Activated CD4-positive, alpha-beta T cell treated with anti-CD3 and anti-CD28 coated beads for 48 hours (primary cell): ENCODE measurements at places on chromosomes 11 and 22.

DNA sequence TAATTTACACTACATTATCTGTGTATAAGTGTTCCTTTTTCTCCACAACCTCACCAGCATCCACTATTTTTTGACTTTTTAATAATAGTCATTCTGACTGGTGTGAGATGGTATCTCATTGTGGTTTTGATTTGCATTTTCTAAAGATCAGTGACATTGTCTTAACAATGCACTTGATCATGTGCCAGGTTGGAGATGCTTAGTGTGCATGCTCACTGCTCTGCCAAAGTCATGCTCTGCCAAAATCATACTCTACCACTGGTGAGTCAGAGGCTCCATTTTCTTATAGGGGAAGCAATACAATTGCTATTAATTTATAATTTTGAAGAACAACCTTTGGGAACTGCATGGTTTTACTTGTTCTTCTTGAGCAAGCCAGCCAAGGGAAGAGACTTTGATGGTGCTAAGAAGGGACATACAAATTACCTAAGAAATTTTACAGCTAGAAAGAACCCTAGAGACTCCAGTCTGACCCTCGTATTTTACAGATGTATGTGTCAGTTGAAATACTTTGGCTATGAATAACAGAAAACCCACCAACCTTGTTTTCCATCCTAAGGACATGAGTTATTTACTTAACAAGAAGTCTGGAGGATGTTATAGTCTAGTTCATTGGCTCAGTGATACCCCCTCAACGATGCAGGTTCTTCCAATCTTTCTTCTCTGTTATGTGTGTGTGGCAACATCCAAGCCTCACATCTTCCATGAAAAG is 368.9 kb downstream of the DDX10 start:
- DNase-seq = no peak

GRCh38 chr22:43211941-43212433 is 25.1 kb upstream of the TTLL12 start:
- no peak for DNase-seq

DNA sequence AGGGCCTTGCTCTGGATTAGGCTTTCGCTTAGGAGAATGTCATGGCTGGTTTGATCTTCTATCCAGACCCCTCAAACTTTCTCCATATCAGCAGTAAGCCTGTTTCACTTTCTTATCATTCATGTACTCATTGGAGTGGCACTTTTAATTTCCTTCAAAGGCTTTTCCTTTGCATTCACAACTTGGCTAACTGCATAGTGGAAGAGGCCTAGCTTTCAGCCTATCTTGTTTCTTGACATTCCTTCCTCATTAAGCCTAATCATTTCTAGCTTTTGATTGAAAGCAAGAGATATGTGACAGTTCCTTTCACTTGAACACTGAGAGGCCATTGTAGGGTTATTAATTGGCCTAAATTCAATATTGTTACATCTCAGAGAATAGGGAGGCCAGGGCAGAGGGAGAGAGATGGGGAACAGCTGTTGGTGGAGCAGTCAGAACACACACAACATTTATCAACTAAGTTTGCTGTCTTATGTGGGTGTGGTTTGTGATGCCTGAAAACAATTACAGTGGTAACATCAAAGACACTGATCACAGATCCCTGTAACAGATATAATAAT is 37.7 kb upstream of the APOBEC3A start:
- no peak for DNase-seq

DNA sequence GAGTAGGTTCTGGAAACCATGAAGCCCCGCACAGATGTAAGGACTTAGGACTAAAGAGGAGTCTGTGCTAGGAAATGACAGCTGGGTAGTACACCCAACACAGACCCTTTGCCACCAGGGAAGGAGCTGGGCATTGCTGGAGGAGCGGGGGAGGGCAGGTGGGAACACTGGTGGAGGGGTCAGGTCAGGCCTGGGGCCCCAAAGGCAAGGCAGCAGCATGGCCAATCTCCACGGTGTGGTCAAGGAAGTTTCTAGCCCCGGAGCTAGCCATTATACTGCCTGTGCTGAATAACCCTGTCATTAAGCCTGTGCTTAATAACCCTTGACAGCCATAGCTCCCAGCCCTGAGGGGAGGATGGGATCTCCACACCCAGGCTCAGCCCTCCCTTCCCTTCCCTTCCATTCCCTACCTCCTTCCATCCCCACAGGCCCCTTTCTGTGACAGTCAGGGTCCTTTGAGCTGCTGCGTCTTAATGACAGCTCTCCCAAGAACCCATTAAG is 2.1 kb downstream of the TMPRSS4 start:
- DNase-seq = no peak

DNA sequence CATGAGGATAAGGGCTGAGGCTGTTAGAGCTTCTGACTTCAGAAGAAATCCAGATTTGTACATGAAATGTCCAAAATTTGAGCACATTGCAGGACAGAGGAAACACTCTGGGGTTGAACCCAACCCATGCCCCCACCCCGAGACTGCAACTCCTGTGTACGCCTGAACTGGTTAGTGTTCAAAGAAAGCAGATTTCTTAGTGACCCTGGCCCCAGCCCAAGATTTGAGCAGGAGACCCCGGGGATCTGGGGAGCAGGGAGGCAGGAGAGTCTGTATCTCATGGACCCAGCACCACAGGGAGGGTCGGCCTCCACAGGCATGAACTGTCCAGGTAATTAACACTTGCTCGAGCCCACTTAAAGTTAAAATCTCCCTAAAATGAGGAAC is 69.3 kb upstream of the WNT7B start:
- no peak for DNase-seq

- DNase-seq = no peak
These were observed 64.7 kb downstream of the LDLRAD3 start for GRCh38 chr11:36008584-36008983.

GRCh38 chr11:134395002-134395401 is 17.0 kb downstream of the B3GAT1 start:
- DNase-seq = no peak

- no peak for DNase-seq
These were observed 82.1 kb downstream of the ARHGAP42 start for GRCh38 chr11:100769165-100769564.

DNA sequence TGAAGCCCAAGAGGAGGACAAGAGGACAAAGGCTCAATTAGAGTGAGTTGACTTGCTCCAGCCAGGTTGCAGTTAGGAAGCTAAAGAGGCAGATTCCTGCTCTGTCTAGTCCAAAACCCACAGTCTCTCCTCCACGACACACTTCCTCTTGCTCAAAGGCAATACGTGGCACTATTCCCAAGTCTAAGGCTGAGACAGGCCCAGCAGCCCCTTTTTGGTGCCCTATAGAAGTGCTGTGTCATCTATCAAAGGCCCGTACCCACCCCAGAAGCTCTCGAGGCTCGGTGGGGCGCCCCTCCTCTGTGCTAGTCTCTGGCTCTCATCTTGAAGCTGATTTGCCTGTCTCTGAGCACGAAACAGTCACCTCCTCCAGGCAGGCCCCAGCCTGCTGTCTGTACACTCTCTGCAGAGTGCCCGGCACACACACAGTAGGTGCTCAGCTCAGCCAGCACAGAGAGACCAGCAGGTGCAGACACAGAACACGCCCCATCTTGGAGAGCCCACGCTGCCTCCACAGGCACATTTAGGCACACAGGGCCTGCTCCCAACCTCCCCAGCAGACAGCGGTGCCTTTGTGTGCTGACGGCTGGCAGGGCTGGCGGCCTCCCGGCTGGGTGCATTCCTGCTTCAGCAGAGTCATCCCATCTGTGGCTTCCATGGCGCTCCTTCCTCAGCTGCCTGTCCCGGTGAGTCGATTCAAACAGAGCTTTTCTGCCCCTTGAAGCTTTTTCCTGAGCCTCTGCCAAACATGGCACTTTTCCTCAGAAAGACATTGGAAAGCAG is 52.8 kb downstream of the MYH9 start:
- DNase-seq = peak; percentile 45

DNA sequence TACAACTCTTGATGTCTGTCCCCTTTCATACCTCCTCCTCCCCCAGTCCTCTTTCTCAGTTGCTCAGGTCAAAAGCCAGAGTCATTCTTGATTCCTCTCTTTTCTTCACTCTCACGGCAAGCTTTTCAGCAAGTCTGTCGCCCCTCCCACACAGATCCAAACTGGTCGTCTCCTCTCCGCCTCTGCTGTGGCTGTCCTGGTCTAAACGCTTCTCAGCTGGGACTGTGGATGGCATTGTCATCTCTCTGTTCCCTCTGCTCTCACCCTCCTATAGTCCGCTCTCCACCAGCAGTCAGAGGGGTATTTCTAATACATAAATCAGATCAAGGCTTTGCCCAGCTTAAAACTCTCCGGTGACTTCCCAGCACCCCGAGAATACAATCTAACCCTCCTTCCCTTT is 46.8 kb upstream of the SPATA19 start:
- no peak for DNase-seq

DNA sequence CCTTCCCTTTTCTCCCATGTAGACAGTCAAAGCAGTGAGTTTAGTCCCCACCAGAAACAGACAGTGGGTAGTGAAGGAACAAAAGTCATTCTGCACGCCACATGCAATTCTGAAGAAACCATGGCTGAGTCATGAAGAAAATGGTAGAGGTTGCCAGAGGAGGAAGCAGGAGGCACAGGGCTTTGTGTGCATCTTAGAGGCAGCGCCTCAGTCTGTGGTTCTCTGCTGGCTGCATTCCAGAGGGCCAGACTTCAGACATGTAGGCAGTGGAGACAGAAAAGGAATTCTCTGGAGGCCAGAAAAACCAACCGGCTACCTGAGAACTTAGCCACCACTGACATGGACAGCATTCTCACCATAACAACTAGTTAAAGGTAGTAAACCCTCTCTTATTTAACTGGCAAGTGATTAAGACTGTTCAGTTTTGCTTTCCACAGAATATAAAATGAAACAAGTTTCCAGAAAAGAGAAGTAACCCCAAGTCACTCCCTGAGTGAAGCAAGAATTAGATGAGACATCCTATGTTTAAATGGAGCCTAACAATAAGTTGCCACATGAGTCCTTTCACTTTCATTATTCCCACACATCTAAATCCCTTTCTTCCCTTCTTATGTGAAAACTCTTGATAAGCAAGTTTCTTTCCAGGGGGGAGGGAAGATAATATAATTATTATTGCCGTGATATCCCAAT is 556.1 kb downstream of the SOX6 start:
- peak; percentile 27 for DNase-seq

- DNase-seq = no peak
These were observed 243.9 kb downstream of the TENM4 start for GRCh38 chr11:79196950-79197349.

- no peak for DNase-seq
These were observed 9.7 kb downstream of the DEUP1 start for GRCh38 chr11:93340223-93340622.

GRCh38 chr11:121461843-121462242 is 9.1 kb upstream of the SORL1-AS1 start:
- DNase-seq = no peak

- no peak for DNase-seq
These were observed 952.5 kb downstream of the OPCML start for GRCh38 chr11:132579634-132580327.

DNA sequence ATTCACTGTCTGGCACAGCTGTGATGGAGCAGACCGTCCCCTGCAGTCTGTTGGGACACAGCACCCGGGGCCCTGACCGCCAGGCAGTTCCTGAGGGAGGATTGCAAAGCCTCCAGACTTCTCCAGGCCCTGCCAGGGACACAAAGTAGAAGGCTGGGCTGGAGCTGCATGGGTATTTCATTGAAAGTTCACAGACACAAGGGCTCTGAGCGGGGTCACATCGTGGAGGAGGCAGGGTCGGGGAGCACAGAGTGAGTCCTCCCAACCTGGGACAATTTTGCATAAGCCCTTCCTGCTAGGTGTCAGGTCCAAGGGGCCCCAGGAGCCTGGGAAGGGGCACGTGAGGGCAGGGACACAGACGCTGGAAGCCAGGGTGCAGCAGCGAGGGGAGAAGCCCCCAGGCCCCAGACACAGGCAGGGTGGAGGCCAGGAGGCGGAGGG is 15.7 kb downstream of the IFITM10 start:
- no peak for DNase-seq

GRCh38 chr22:49600891-49601431 is 226.7 kb downstream of the BRD1 start:
- DNase-seq = no peak

GRCh38 chr11:113881856-113882255 is 6.5 kb upstream of the USP28 start:
- no peak for DNase-seq

- no peak for DNase-seq
These were observed 92.0 kb downstream of the PPP6R3 start for GRCh38 chr11:68552542-68552941.

- DNase-seq = no peak
These were observed 77.8 kb downstream of the CDKN1C start for GRCh38 chr11:2807801-2808241.

- no peak for DNase-seq
These were observed 422.4 kb upstream of the CADM1 start for GRCh38 chr11:115926601-115927000.

- DNase-seq = no peak
These were observed 5.5 kb downstream of the KRTAP5-2 start for GRCh38 chr11:1592628-1593027.

DNA sequence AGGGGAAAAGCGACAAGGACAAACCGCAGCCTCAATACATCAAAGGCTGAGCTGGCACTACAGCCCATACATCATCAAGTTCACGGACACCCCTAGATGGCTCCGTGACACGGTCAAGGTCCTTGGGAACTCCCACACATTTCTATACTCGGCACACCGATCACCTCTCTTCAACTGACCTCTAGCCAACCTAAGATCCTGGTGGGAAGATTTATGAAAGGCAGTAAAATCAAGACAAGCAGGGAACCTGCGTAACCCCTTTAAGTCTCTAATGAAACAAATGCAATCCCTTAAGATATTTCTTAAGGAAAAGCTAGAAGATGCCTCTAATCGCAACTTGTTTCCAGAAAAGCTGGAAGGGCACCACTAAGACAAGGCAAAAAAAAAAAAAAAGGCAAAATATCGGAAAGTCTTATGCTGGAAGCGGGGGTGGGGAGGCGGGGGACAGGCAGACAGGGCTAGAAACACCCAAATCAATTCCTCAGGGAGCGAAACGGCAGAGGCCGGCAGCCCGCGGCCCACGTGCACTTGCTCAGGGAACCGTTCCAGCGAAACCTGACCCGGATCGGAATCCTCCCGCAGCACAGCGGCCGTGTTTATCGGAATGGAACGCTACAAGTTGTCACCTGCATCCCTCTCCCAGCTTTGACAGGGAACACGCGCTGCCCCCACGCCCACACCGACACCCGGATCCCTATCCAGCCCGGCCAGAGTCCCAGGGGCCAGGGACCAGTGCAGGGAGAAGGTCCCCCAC is 1.4 kb downstream of the ARHGAP20 start:
- peak; percentile 3 for DNase-seq

DNA sequence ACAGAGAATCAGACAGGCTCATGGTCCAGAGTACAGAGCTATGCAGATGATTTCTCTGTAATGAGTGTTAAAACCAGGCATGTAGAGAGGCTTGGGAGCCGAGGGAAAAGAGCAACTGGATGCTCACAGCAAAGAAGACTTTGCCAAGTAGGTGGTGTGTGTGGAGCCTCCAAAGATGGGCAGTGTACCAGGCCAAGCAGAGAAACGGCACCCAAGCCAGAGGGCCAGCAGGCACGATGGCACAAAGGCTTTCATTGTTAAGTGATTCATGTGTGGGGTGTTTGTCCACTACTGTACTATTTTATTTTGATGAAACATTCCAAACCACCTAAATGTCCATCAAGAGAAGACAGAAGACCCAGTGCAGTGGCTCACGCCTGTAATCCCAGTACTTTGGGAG is 11.1 kb downstream of the RANGAP1 start:
- no peak for DNase-seq
